ENCODE measurements at places on chromosomes 16 and 17.

- DNase-seq, result no peak
These were observed 386.0 kb downstream of the SOX9 start for GRCh38 chr17:72506773-72507172.

GRCh38 chr17:3571043-3571900 is 13.7 kb upstream of the TRPV3 start:
- DNase-seq, result no peak

GRCh38 chr17:48215583-48216139 is 108.1 kb downstream of the SNX11 start:
- DNase-seq, result no peak

GRCh38 chr16:81174644-81175324 is 63.7 kb upstream of the BCO1 start:
- DNase-seq, result no peak

DNA sequence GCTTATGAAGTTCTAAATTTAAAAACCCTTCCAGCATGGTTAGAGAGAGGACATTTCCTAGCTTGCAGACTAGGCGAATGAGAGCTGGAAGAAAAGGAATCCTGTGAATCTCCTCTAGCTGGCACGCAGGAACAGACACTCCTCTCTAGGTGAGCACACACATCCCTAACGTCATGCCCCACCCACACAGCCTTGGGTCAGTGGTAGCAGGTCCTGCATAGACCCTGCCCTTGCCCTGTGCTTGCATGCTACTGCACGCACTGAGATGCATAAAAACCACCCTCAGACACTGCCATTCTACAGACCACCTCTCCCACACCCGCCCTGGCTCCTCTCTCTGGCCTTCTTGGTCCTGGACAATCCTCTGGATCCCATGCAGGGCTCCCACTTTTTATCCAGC is 23.5 kb downstream of the CES1 start:
- DNase-seq, result no peak

All from naive thymus-derived CD4-positive, alpha-beta T cell (primary cell).